ENCODE measurements at places on chromosomes 16 and 17.

DNA sequence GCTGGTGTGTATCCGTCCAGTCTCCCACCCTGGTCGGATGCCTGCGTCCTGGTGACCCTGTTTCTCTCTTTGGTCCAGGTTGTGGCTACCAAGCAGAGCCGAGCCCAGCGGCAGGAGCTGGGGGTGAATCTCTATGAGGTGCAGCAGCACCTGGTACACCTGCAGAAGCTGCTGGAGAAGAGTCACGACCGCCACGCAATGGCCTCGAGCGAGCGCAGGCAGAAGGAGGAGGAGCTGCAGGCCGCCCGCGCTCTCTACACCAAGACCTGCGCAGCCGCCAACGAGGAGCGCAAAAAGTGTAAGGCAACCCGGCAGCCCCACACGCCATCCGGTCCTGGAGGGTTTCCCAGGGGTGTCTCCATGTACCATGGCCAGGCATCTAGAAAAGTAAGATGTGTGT lies 13.5 kb downstream of the CCDC40 start:
- no peak for DNase-seq

GRCh38 chr17:30970831-30971567 lies at the start of gene RNF135:
Gene RNF135, plus strand, starts transcription at chr17:30971039. Its CDS starts 35 bp downstream, at chr17:30971074.
- peak; percentile 47 for DNase-seq

DNA sequence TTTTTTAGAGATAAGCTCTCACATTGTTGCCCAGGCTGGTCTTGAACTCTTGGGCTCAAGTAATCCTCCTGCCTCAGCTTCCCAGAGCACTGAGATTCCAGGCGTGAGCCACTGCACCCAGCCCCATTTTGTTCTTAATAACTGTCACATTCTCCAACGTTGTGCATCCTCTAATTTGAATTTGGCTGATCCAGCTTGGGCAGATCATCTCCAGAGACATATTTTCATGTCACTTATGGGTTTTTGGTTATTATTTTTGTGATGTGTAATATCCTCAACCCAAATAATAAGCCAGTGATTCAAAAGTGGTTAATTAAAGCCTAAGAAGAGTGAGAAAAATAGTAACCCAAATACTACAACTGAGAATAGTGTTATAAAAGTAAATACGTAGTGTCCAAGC lies 16.2 kb upstream of the COL1A1 start:
- DNase-seq = no peak

- DNase-seq = no peak
These were observed 96.5 kb upstream of the ASIC2 start for GRCh38 chr17:33389504-33390135.

DNA sequence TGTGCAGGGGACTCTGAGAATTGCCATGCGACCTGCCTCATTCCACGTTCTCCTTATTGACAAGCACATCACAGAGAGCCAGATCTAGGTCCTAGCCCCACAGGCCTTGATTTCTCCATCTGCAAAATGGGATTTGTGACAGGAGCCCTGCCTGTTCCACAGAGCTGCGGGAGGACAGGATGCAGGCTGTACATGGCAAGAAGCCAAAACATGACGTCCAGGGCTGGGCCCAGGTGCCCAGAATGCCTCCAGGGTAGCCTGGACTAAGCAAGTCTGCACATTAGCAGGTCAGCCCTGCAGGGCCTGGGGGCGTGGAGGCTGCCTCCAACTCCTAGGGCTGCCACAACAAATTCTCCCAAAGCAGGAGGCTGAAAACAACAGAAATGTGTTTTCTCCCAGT lies 235.7 kb upstream of the SDK2 start:
- DNase-seq = no peak

DNA sequence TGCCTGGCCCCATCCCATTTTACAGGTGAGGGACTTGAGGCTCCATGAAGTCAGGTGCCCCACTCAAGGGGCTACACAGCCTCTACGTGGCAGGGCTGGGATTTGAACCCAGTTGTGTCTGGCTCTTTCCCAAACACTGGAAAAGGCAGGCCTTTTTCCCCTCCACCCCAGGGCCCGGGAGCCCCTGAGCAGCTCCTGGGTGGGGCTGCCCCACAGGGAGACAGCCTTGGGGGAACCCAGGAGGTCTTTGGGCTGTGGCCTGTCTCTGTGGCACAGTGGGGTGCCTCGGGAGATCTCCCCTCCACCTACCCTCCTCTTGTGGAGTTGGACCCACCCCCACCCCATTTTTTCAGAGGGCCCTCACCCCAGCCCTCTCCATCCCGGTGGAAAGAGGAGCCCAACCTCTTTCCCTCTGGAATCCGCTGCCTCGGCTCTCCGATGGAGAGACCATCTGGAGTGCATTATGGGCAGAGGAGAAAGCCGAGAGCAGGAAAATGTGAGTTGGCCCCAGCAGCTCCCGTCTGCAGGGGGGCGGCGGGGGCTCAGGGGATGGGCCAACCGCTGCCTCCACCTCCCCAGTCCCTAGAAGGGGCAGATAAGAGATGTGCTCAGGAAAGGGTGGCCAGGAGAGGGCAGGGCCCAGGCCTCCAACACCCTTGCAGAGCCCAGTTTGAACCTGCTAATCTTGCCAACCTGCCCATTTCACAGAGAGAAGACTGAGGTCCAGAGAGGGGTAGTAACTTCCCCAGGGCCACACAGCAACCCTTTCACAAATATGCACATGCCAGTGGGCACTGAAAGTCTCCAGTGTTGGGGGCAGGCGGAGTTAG lies 15.4 kb upstream of the TMEM92 start:
- no peak for DNase-seq

- no peak for DNase-seq
These were observed 14.6 kb downstream of the EEF2K start for GRCh38 chr16:22220714-22221113.

DNA sequence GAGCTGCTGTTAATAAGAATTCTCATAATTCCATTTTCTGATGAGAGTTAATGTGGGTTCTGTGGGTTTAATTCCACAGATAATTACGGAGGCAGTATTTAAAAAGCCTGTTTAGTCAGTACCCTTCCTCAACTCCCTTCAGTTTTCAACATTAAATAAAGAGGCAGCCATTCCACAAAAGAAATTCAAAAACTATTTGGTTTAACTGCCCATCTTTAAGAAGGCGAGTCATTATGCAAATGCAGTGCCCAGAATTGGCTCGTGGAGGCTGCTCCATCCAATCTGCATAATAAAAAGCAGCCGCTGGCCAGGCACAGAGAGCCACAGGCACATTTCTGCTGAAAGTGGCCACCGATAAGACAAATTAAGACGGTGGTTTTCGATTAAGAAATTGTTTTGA lies 194.4 kb upstream of the TOX3 start:
- DNase-seq = no peak

GRCh38 chr17:66930933-66931332 lies 33.6 kb upstream of the CACNG4 start:
- no peak for DNase-seq

DNA sequence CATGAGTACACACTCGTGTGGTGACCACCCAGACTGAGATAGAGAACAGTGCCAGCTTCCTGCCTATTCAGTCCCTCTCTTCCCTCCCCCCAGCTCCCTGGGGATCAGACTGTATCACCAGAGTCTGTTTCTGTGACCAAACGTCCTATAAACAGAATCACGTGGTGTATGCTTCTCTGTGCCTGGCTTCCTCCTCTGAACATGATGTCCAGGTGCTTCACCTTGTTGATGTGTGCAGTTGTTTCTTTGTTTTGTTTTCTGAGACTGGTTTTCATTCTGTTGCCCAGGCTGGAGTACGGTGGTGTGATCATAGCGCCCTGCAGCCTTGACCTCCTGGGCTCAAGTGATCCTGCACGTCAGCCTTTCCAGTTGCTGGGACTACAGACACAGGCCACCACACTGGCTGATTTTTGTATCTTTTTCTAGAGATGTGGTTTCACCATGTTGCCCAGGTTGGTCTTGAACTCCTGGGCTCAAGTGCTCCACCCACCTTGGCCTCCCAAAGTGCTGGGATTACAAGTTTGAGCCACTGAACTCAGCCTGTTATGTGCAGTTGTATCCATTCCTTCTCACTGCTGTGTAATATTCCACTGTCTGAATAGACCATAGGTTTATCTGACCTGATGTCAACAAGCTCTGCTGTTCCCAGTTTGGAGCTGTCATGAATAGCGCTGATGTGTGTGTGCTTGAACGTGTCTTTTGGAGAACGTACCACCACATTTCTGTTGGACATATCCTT lies 28.9 kb upstream of the PRM1 start:
- DNase-seq = no peak

GRCh38 chr17:9334536-9335446 lies 240.8 kb downstream of the STX8 start:
- no peak for DNase-seq

DNA sequence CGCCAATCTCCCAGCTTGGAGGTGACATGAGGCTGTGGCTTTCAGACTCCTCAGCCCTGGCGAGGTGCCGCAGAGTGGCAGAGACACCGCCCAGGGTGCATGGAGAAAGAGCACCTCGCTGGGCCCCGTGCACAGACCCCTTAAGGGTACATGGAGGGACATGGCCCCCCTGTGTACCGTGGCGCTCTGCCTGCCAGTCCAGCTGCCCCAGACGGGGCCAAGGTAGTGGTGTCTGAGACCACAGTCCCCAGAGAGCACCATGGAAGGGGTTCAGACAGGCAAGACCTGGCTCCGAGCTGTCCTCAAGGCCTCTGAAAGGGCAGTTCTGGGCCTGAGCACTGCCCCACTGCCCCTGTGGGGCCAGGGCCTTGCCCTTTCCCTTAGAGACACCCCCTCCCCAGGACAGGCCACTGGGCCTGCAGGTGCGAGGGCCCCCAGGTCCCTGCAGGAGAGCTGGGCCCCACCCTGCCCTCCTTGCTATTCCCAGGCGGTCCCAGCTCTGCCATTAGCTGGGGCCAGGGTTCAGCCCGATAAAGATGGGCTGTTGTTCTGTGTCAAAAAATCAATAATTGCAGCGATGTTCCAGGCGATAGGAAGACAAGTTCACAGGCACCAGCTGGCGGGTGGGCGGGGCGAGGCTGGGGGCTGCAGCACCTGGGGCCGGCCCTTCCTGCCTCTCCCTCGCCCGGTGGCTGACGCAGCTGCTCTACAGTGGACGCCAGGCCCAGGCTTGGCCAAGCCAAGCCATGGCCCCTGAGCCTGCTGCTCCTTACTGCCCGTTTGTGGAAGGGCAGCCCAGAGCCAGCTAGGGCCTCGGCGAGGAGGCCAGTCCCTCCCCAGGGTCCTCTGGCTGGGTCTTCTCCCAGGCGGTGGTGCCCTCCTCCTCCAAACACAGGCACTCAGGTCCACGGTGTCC lies 51.7 kb downstream of the ZFPM1 start:
- no peak for DNase-seq

DNA sequence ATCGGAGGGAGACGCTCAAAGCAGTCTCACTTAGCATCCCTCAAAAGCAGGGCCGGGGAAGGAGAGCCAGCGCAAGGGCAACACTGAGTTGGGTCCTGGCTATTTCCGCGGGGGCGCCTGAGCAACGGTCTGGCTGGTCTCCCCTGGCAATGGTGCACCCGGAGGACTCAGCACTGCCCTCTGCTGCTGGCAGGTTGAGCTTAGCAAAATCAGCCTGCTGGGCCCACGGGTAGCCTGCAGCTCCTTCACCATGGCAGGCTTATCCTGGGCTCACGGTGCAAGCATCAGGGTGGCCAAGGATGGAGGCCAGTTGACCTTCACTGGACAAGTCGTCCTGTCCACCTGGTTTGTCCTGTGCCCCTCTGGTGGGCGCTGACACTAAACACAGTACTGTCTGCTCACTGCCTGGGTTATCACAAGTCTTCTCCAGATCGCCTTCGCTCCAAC lies 14.4 kb upstream of the ALDH3A1 start:
- peak; percentile 46 for DNase-seq

GRCh38 chr17:57580055-57580739 lies 164.9 kb downstream of the CCDC182 start:
- DNase-seq = no peak

DNA sequence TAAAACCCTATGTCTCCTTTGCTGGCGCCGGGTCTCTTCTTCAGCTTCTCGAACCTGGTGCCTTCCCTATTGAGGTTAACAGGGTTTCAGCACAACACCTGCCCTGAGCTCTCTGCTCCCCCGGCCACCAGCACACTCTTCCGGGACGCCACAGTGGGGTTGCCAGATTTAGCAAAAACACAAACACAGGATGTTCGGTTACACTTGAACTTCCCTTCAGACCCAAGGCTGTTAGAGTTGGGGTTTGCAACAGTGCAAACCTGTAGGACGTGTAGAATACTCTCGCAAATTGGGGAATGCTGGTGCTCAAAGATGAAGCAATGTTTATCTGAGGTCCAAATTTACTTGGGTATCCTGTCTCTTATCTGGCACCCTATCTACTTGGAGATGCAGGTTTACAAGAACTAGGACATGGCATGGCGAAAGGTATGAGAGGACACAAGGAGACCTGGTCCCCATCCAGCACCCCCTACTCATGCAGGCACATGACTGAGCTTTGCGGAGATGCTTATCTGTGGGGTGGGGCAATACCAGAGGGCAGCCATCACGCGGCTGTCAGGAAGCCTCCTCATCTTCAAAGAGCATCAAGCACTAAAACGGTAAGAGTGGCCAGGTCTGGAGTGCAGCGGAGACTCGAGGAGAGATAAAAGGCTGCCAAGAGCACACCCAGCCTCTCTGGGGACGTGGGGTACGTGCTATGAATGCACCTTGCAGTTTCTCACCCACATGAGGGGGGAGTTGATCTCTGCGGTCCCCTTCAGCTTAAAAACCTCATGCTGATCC lies 52.8 kb downstream of the SDK2 start:
- DNase-seq = no peak

DNA sequence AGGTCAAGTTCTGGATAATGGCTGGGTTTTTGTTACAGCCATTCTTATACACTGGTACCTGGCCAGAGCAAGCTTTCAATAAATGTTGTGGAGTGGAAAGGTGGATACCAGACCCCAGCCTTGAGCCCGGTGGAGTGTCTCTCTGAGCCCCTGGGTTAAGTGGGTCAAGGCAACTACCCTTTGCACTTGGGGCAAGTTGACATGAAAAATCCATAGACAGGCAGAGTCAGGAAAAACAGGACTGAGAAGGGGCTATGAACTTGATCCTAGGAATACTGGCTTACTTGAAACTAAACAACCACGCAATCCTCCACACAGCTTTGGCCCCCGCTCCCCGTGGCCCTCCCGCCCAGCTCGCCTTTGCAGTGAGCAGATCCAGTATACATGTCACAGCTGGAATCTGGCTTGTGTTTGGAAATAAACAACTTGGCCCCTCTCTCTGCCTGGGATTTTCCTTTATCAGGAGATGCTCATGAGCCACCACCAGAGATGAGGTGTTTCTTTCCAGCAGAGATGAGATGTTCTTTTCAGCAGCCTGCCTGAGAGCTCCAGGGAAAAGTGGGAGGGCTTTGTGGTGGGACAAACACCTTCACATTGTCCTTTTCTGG lies 65.9 kb downstream of the KSR1 start:
- no peak for DNase-seq

- DNase-seq = no peak
These were observed 25.9 kb downstream of the AP2B1 start for GRCh38 chr17:35612924-35613521.
